Right lung (tissue), 10 donors: ENCODE measurements at places on chromosomes 4 and X. TPM values are rescaled to one million over a fixed set of nuclear protein-coding genes. Genes with fewer than 3 reads are reported as not detected.

The PWWP3B gene
- 4.6 TPM for polyA plus RNA-seq

The TMEM131L gene
- polyA plus RNA-seq = 27.4 TPM

The NDUFA1 gene
- polyA plus RNA-seq = 96.0 TPM

The HPGD gene
- 134 TPM for polyA plus RNA-seq

The TLR10 gene
- 1.1 TPM for polyA plus RNA-seq

The BMP2K gene
- 15.7 TPM for polyA plus RNA-seq

The L1CAM gene
- 0.44 TPM for polyA plus RNA-seq

The MECP2 gene
- 32.4 TPM for polyA plus RNA-seq

The PAGE5 gene
- not detected for polyA plus RNA-seq

The RNF212 gene
- polyA plus RNA-seq = 11.2 TPM

The CYSLTR1 gene
- polyA plus RNA-seq = 1.9 TPM

The RHOH gene
- 0.97 TPM for polyA plus RNA-seq

GRCh38 chr4:142858965-142859364 is 12.9 kb upstream of the INPP4B start:
- DNase-seq = no peak

- no peak for DNase-seq
These were observed 61.6 kb upstream of the LIMCH1 start for GRCh38 chr4:41476310-41476885.

GRCh38 chr4:2451036-2451520 is 17.8 kb upstream of the RNF4 start:
- DNase-seq = no peak

DNA sequence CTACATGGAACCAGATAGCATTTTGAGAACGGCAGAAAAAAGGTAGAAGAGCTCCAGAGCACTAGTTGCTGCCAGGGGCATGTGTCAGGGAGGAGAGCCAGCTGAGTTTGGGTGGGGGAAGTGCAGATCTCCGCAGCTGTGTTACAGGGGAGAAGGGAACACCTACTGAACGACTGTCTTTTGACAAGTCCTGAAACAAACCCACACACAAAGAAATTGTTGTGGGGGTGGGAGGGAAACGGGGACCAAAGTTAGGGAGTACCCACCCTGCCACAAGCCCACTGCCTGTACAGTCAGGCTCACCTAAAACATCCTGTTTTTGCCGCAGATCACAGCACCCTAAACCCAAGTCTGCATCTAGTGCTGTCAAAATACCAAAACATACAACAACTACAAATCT is 55.5 kb downstream of the LEF1 start:
- DNase-seq = no peak

DNA sequence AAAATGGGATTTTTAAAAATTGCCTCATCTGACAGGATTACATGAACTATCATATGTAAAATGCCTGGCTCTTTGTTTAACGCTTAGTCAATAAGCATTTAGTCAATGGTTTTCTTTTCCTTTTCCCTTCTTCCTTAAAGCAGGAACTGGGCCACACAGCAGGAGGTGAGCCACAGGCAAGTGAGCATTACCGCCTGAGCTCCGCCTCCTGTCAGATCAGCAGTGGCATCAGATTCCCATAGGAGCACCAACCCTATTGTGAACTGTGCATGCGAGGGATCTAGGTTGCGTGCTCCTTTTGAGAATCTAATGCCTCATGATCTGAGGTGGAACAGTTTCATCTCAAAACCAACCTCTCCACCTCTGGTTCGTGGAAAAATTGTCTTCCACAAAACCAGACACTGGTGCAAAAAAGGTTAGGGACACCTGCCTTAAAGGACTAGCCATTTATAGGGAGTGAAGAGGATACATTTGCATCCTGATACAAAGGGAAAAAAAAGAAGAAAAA is 306.1 kb downstream of the FBXW7 start:
- DNase-seq = no peak

DNA sequence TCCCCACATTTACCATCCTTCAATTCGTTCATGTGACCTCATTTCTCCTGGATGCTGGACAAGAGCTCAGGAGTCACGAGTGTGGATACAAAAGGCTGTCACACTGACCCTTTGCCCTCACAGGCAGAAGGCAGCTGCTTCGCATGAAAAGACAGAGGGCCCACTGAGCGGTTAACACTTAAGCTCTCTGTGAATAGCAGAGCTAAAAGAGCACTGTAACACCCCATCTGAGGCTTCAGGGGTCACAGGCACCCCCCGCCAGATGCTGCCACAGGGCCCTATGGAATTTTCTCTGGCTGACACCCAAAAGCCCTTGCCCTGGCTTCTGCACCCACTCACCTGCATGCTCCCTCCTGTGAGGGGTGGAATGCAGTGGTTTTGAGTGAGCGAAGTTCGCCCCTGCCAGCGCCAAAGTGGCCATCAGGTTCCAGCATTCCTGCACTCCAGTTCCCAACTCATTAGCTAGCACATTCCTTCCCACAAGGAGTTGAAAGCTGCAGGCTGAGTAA is 360.9 kb downstream of the PPP3CA start:
- DNase-seq = no peak

GRCh38 chr4:24668956-24669355 is 84.6 kb upstream of the DHX15 start:
- peak; percentile 54 for DNase-seq

DNA sequence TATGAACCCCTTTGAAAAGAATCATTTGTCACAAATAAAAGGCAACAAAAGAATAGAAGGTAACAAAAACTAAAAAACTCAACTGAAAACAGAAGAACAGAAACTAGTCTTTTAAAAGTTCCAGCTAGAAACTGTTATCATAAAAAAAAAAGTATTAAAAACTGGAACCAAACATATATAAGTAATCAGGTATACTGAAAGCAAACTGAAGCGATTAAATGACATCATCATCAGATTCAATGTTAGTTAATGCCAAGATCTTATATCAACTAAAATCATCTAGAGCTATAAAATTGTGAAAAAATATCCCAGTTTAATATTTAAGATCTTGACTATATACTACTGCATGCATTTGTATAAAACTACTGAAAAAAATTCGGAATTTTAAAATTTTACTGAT is 36.0 kb downstream of the CENPE start:
- no peak for DNase-seq

GRCh38 chr4:144223149-144223548 is 82.6 kb upstream of the GYPA start:
- no peak for DNase-seq

DNA sequence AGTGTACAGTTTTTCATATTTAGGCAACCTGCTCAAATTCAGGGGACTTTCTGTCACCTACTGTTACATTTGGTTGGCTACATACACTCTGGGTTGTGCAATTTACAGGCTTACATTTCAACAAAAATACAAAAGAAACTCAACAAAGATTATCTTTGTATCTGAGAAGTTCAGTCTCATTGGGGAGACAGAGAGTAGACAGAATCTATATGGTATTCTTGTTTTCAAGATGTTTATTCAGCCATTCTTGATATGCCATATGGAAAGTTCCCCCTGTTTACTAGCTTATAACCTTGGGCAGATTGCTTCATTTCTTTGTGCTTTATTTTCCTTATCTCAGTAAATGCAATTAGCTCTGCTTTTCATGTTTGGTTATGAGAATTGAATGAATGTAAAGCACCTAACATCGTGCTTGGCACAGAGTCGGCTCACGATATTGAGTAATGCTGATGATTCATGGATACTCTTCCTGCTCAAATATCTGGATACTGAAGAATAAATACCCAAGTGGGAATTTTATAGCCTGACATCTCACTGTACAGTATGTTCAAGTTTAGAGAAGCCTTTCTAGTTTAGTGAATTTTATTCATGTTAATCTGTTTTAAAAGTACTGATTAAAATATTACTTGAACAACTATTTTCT is 96.5 kb upstream of the PACRGL start:
- no peak for DNase-seq

DNA sequence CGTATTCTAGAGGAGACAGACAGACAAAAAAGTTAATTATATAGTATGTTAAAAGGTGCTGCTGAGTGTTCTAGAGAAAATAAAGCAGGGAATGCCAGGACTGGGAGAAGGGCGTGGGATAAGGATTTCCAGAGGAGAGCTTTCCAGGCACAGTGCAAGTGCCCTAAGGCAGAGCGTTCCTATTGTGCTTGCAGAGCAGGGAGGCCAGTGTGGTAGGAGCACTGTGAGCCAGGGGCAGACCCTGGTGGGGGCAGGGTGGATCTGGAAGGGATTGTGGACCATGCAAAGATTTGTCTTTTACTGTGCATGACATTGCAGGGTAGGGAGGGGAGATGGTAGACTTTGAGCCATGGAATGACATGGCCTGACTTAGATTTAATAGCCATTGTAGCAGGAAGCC is 25.8 kb downstream of the EXOC1 start:
- DNase-seq = no peak

DNA sequence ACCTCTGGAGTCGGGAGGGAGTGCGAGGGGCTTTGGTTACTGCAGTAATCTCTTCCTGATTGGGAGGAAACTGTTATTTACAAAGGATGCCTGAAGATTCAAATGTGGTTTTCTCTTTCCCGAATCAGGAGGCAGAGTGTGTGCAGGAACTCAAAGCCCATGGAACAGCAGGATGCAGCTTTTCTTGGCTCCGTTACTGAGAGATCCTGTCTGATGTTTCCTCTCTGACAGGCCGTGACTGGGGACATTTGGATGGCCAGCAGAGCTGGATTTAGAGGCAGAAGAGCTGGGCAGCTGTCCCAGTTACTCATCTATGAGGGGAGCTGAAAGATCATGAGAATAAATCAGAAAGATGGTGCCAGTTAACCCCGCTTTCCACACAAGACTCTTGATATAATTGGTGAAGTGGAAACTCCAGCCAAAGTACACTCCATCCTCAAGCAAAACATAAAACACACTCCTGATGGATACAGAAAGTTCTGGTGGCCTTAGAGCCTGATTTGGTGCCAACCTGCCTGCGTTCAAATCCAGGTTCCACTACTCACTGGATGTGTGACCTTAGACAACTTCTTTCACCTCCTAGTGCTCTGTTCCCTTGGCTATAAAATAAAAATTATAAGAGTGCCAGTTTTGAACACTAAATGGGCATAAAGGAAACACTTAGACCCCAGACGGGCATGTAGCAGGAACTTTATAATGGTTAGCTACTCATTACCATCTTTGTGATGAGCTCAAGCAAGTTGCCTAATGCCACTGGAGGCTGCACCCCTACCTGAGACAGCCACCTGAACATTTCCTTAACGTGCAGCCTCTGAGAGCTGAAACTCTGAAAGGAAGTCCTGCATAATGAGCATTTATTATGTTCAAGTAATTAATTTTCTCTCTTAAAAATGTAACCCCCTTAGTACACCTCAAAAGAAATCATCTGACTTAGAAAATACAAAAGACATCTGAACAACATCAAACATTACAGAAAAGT is 349.0 kb upstream of the GATB start:
- peak; percentile 24 for DNase-seq

DNA sequence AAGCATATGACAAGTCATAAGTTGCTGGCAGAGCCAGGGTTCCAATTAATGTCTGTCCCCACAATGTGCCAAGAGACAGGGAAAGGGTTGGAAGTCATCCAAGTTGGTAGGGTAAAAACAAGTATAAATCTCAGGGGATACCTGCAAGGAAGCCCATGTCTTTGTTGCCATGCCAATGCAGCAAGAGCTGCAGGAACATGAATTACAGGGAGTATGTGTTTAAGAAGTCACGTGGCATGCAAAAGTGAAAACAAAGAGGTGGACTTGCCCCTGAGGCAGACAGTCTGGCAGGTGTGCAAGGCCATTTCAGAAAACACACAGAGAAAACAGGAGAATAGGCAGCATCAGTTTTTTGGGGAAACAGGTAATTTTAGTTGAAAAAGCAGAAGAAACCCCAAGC is 29.4 kb downstream of the C4orf51 start:
- no peak for DNase-seq

- no peak for DNase-seq
These were observed 61.6 kb downstream of the PHOX2B start for GRCh38 chr4:41686893-41687292.

DNA sequence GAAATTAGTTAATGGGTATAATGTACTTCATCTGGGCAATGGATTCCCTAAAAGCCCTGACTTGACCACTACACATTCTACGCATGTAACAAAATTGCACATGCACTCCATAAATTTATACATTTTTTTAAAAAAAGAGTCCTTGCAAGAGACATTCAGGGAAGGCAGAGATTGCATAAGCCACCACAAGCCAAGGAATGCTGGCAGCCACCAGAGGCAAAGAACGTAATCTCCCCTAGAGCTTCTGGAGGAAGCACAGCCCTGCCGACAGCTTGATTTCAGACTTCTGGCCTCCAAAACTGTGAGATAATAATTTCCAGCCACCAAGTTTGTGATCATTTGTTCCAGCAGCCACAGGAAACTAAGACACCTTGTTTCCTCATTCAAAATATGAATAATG is 185.6 kb upstream of the GALNT7 start:
- no peak for DNase-seq

- no peak for DNase-seq
These were observed 16.2 kb downstream of the GATB start for GRCh38 chr4:151744614-151745013.

DNA sequence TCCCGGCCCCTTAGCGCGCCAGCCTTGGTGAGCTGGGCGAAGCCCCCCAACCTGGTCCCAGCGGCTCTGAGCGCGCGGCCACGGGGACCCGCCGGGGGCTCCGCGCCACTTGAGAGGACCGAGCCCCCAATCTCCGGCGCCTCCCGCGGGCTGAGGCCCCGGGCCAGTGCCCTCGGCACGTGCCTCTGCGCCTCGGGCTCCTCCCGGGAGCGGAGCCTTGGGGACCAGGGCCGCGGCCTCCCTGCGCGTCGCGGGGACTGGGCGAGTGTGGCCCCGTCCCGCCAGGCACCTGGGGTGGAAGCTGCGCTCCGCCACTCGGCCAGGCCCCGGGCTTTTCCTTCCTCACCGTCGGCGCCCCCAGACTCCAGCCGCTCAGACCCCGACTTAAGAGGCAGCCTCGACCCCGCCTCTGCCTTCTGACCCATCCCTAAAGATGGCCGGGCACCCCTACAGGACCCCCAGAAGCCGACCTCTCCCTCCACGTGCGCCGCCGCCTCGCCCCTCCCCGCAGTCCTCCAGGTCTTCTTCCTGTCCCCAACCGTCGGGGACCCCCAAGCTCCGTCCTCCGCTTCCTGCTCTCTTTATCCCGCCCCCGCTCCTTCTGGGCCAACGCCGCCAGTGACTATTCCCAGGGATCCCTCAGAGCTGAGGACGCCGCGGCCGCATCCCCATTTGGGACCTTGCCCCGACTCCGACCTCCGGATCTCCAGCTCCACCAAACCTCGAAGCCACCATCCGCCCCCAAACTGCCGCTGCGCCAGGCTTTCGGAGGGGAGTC is 752 bp downstream of the ERAS start:
- DNase-seq = no peak

- DNase-seq = no peak
These were observed 15.7 kb downstream of the ADH1A start for GRCh38 chr4:99275050-99275449.

GRCh38 chrX:74408304-74408703 is 13.0 kb upstream of the SLC16A2 start:
- no peak for DNase-seq

DNA sequence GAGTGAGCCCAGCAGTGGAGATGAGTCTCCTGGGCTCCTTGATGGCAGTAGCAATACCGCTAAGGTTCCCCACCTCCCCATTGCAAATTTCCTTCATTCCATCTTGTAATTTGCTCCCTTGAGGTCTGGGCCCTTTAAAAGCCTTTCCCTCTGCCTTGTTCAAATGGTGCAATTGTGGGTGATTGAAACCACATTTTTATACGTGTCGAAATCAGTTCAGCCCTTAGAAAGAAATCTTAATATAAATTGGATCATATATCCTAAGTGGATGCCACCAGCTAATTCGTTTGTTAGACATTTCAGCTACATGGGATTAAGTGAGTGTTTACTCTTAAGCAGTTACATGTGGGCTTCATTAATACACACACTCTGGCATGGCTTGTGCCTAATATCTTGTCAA is 68.6 kb downstream of the NHS start:
- DNase-seq = peak; percentile 13
